ENCODE measurements at places on chromosomes 2 and 18.

GRCh38 chr18:60684843-60685513 lies 312.4 kb upstream of the MC4R start:
- DNase-seq = peak; percentile 28

- DNase-seq = no peak
These were observed 11.1 kb upstream of the RAB17 start for GRCh38 chr2:237601453-237602116.

GRCh38 chr18:48454261-48454757 lies 45.1 kb upstream of the ZBTB7C start:
- DNase-seq = peak; percentile 55

- peak; percentile 19 for DNase-seq
These were observed 40.4 kb downstream of the FTCDNL1 start for GRCh38 chr2:199810422-199811171.

DNA sequence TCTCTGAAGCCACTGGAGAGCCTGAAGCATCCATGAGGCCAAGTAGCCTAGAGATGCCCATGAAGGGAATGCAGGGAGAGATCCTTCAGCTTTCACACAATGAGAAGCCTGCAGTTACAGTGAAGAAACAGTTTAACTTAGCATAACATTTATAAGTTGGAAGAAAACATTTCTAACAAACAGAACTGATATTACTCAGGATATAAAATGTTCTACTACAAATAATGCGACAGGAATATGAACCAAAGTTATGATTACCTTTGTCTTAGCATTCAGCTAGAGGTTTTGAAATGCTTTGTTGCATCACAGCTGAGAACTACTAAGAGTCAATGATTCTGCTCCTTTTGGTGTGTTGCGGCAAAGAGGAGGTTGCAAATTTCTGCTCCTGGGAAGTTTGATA lies 6.9 kb upstream of the KYNU start:
- no peak for DNase-seq

DNA sequence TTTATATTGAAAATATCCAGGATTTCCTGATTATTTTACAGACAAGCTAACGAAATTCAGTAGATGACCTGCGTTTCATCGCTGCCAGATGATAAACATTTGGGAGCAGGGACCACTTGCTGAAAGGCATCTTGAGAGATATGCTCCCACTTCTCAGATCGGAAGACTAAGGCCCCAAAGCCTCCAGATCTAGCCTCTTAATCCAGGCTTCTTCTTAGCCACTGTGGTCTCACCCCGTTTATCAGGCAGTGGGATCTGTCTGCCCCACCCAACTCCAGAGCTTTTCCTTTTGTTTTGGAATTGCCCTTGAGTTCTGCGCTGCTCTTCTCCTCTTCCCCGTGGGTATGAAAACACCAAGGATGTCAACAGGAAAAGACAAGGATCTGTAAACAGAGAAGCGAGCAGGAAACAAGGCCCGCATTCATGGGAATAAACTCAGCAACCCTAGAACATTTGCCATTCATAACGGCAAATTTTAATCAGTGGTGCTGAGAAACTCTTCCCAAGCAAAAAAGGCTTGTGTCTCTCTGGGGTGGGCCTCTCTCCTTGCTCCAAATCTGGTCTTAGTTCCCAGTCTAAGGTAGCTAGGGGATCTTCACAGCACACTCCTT lies 21.4 kb downstream of the MYL12B start:
- DNase-seq = peak; percentile 34

GRCh38 chr2:181426672-181427071 lies 30.5 kb upstream of the ITGA4 start:
- DNase-seq = no peak

- DNase-seq = no peak
These were observed 132.8 kb upstream of the ACVR2A start for GRCh38 chr2:147712051-147712450.

- peak; percentile 74 for DNase-seq
These were observed 113.7 kb downstream of the XRCC5 start for GRCh38 chr2:216222650-216223352.

GRCh38 chr2:119245841-119246230 lies 22.2 kb downstream of the STEAP3 start:
- DNase-seq = no peak

DNA sequence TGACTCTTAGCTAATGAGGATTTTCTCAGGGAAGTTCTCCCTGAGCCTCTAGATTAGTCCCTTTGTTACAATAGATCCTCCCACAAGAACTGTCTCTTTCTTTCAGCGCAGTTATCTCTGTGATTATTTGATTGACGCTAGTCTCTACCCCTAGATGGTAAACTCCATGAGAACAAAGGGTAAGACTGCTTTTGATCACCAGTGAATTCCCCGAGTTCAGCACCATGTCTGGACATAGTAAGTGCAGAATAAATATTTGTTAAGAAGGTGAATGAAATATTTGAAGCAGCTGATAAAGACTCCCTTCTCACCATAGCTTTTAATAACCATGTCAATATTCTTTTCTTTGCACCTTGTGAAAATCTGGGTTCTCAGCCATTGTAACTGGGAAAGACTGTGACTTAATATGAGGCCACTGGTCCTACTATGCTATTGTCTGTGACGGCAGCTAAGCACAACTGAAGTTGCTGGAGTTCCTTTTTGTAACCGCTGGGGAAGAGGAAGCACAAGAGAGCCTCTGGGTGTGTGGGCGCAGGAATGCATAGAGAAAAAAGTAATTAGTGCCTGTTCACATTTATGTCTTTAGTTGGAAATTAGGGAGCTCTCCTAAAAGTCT lies 214.7 kb downstream of the TGIF1 start:
- peak; percentile 55 for DNase-seq

- DNase-seq = no peak
These were observed 68.3 kb downstream of the PIEZO2 start for GRCh38 chr18:11081009-11081532.

GRCh38 chr2:50727636-50728339 lies 304.1 kb downstream of the NRXN1 start:
- DNase-seq = no peak

DNA sequence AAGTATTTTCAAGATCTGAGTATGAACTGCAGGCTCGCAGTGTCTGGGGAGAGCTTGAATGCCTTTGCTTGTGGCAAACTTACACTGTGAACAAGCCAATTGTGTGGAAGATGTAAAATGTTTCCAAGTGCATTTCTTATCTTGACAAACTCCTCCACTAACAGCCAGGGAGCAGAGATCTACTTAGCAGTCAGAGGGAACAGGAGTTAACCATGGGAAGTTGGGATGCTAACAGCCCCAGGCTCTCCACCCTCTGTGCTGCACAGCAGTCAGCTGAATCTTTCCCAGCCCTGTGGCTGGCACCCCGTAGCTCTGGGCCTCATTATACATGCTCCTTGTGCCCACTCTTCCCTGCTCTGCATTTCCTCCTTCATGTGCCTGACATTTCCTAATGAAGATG lies 450.2 kb downstream of the TSN start:
- peak; percentile 49 for DNase-seq

DNA sequence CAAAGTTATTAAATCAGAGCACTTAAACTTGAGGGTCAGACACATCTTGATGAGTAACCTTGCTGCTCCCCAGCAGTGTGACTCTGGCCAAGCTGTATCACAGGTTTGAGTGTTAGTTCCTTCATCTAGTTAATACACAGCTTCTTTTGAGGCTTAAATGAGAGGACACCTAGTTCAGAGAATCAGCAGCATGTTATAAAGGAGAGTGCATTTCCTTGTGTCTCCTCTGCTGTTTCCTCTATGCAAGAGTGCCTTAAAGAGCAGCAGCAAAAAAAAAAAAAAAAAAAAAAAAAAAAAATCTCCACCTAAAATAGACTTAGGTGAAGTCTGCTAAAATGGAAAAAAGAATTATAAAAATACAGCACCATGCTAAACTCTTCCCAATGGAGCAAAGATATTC lies 261.9 kb downstream of the TCF4 start:
- no peak for DNase-seq

DNA sequence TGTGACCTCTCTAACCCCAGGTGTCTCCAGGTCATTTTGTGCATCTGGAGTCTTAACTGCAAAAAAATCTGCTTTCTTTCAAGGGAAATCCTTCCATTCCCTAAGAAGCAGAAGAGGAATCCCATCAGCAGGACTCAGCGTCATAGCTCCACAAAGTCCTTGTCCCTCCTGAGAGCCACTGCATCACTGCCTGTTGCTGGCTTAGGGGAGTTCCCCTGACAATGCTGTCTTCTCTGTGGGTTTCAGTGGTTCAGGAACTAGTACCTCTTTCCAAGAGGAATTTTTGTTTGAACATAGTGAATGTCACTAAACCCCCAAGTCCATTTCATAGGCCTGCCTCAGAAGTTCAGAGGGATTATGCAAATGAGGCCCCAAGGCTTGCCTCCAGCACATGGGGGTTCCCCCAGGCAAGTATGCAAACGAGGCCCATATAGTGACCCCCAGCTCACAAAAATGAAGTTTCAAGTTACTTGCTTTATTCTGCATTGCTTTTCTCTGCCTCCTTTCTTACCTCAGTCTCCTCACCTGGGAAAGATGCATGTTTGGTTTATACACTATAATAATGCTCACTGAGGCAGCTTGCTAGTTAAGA lies 513.9 kb upstream of the MEX3C start:
- DNase-seq = no peak

- peak; percentile 35 for DNase-seq
These were observed 640 bp downstream of the SLC39A6 start for GRCh38 chr18:36128530-36128870.

GRCh38 chr2:98634406-98635092 lies 26.2 kb downstream of the UNC50 start:
- peak; percentile 79 for DNase-seq

- peak; percentile 9 for DNase-seq
These were observed 381.8 kb downstream of the MTX2 start for GRCh38 chr2:176650838-176651555.

DNA sequence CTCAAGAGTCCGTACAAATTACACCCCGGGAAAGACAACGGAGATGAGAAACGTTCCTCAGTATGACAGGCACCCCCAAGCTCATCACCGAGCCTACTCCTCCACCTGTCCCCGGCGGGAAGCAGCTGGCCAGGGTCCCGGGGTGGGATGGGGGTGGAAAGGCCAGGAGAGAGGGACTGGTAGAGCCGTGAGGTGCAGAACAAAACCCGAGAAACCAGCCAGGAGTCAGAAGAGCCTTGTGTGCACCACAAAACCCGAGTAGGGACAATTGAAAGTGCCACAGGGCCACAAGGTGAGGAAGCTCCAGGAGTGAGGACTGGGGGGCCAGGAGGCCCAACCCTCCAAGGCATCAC lies 75.5 kb upstream of the SALL3 start:
- no peak for DNase-seq

- DNase-seq = peak; percentile 57
These were observed 10.1 kb downstream of the CPLX4 start for GRCh38 chr18:59308248-59308937.

- no peak for DNase-seq
These were observed 3.4 kb downstream of the B4GALT6 start for GRCh38 chr18:31680831-31681568.

DNA sequence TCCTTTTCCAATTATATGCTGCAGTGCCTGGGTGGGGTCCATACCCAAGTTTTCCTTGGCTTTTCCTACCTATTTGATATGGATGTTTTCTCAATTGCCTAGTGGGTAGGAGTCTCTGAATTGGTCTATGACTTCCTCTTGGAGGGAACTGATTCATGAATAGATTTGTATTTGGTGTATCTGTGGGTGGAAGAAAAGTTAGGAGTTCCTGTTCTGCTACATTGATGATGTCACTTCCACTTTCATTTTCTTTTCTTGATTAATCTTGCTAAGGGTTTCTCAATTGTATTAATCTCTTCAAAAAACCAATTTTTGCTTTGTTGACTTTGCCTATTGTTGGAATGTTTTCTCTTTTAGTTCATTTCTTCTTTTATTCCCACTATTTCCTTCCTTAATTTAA lies 37.4 kb upstream of the SLC9A2 start:
- DNase-seq = no peak

- no peak for DNase-seq
These were observed 5.2 kb upstream of the KCNK3 start for GRCh38 chr2:26687328-26687727.

DNA sequence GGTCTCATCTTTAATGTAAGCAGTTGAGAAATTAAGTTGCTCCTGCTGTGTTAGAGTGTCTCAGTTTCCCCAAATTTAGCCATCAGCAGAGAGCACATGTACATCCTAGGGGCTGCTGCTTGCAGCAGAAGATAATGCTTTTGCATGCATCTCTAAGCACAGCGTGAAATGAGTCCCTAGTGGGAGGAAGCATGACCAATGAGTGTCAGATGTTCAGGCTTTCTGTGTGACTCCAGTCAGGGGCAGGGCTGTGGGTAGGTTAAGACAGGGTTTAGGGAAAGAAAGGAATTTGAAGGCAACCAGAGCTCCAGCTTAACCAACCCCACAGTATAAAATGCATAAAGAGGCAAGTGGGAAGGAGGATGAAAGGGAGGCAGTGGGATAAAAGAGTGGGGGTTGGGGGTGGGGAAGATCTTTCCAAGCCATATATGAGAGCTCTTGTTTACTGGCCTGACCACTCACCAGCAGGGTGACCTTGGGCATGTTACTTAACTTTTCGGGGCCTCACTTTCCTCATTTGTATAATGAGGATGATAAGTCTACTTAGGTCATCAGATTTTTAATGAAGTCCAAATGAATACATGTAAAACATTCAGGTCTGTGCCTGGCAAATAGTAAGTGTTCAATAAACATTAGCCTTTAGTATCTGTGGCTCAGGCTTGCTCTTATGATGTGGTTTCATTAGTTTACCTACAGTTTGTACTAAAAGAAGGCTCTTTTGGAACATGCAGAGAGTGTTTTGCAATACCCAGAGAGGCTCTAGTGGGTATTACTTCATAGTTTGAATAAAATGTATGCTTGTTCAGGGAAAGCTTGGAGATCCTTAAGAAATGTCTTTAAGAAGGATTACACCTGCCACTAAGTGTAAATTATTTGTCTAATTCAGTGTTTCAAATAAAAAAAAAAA lies 42.7 kb upstream of the PELI1 start:
- peak; percentile 57 for DNase-seq

- no peak for DNase-seq
These were observed 228.3 kb upstream of the RAB12 start for GRCh38 chr18:8380926-8381325.

- no peak for DNase-seq
These were observed 310.7 kb upstream of the EPAS1 start for GRCh38 chr2:45986509-45986908.

- no peak for DNase-seq
These were observed 366.9 kb downstream of the NYAP2 start for GRCh38 chr2:225766431-225766830.

GRCh38 chr2:158969715-158970240 lies 1.3 kb downstream of the TANC1 start:
- DNase-seq = peak; percentile 22

GRCh38 chr18:63130176-63130575 lies 189.4 kb downstream of the BCL2 start:
- DNase-seq = no peak

DNA sequence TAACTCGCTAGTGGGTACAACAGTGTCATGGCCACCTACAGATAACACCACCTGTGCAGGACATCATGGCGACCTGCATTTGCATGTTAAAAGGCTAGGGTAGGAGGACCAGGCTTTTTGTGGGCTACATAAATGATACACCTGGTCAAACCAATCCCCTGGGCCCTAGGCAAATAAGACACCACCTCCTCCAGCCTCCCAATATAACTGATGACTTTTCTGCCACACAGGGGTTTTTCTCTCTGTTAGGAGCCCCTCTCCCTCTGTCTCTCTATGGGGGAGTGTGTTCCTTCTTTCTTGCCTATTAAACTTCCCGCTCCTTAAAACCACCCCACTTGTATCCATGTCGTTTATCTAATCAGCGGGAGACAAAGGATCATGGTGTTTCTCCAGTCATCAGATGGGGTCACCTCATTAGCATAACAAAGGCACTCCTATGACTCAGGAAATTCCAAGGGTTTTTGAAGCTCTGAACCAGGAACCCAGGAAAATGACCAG lies 10.8 kb upstream of the BUB1 start:
- DNase-seq = peak; percentile 7
